ENCODE measurements at places on chromosomes 7 and 10.

GRCh38 chr10:126408953-126409641, 20.8 kb upstream of the ADAM12 start:
- no peak for DNase-seq

DNA sequence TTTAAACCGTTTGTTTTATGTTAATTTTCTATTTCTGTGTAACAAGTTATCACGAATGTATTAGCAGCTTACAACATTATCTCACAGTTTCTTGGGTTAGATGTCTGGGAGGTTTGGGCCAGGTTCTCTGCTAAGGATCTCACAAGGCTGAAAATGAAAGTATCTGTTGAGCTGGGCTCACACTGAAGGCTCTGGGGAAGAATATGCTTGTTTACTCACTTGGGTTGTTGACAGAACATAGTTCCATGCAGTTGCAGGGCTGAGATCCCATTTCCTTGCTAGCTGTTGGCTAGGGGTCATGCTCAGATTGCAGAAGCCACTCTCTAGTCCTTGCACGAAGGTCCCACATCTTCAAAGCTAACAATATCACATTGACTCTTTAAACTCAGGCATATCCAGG, 266.6 kb upstream of the GNAI1 start:
- DNase-seq: no peak

DNA sequence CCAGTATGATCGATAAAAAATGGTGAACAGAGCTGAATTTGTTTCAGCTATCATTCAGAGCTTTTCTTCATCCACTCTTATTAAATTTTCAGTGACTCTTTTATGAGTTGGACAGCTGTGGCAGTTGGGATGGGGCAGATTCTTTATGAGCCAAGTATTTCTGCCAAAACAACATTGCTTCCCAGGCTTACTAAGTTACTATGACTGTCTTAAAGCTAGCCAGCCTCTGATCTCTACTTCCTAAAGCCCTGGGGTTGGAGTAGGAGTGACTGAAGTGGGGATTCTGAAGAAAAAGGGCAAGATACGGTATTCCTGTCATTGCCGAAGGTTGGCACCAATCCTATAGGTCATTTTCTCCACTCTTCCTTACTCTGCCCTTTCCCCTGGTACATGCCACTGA, 12.7 kb downstream of the RPP30 start:
- no peak for DNase-seq

DNA sequence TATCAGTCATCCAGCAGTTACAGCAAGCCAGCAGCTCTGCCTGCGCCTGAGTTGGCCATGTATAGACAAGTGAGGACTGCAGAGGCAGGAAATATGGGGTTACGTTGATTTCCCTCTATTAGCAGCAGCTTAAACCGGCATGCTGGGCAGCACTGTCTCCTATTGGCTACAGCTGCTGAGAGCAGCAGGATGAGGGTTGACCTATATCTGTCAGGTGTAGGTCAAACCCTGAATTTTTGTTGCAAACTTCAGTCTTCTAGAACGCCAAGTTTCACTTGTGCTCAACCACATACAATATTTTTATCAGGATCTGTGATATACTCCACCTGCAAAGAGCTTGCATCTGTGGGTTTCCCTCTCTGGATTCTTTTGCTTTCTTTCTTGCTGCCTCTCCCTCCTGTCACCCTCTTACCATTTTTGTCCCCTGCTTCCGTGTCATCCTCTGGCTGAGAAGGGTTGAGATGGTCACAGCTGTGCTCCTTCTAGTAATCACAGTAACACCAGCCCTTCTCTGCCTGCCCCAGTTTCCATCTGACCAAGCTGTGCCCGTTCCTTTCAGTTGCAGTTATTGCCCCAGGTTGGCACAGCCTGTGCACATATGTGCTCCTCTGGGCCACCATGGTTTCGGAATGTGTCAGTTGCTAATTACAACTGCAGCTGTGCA, 23.8 kb upstream of the GLCCI1 start:
- no peak for DNase-seq

GRCh38 chr7:105745681-105746330, 130.6 kb downstream of the ATXN7L1 start:
- DNase-seq: no peak

- peak; percentile 0 for DNase-seq
Observed at GRCh38 chr7:49255054-49255453, 330.7 kb downstream of the CDC14C start.

DNA sequence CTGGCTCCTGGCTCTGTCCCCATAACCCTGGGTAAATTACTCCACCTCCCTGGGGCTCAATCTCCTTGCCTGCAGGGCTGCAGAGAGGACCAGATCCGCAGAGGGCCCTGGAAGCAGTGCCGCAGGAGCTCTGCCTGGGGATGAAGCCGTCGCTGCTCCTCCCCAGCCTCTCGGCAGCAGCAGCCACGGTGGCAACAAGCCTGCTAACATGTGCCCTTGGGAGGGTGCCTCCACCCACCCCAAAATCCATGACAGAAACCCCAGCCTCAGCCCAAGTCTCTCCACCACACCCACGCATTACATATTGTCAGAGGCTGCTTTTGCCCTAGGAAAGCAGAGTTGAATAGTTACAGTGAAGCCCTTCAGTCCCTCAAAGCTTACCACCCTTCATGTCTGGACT, 486.4 kb upstream of the FOXK1 start:
- DNase-seq: no peak

DNA sequence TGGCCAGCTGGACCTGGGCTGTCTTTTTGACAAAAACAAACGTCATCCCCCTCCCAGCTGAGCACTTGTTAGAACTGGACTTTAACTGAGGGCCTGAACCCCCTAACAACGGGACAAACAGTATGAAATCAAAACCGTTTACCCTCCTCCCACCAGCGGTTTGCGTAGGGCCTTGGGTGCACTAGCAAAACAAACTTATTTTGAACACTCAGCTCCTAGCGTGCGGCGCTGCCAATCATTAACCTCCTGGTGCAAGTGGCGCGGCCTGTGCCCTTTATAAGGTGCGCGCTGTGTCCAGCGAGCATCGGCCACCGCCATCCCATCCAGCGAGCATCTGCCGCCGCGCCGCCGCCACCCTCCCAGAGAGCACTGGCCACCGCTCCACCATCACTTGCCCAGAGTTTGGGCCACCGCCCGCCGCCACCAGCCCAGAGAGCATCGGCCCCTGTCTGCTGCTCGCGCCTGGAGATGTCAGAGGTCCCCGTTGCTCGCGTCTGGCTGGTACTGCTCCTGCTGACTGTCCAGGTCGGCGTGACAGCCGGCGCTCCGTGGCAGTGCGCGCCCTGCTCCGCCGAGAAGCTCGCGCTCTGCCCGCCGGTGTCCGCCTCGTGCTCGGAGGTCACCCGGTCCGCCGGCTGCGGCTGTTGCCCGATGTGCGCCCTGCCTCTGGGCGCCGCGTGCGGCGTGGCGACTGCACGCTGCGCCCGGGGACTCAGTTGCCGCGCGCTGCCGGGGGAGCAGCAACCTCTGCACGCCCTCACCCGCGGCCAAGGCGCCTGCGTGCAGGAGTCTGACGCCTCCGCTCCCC, at the start of gene IGFBP1:
IGFBP1 (plus strand) TSS at position 304 of the 808 bp plus-strand sequence; CDS start at position 469, 165 bp downstream.
- DNase-seq: no peak

- no peak for DNase-seq
Observed at GRCh38 chr10:89837165-89838043, 136.0 kb downstream of the KIF20B start.

Data from fibroblast of skin of left quadriceps (primary cell).